ENCODE measurements at places on chromosomes 16 and 17.

DNA sequence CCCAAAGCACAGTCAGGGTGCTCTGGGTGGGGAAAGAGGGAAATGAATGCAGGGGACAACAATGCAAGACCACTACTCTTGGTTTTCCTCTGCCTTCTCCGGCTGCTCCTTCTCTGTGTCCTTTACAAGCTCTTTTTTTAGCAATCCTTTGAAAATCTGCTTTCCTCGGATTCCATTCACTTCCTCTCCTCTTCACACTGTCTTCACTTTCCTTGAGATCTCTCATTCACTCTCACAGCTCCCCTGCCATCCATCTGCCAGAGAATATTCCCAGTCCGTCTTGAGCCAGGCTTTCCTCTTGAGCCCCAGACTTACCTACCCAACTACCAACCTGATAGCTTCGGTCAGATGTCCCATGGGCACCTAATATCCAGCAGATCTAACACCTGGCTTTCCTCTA lies 11.0 kb upstream of the SPOP start:
- DNase-seq, result no peak

DNA sequence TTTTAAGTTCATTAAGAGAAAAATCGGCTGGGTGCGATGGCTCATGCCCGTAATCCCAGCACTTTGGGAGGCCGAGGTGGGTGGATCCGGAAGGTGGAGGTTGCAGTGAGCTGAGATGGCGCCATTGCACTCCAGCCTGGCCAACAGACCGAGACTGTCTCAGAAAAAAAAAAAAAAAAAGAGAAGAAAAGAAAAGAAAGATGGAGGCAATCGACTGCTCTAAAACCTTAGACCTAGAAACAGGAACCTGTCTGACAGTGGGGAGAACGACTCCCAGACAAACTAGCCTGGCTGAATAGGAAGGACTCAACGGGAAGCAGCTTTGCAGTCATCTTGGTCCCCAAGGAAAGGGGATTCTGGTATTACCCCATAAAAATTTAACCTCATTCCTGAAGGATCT lies 13.7 kb downstream of the MRC2 start:
- no peak for DNase-seq

GRCh38 chr16:78516006-78516736 lies 416.7 kb downstream of the WWOX start:
- no peak for DNase-seq

GRCh38 chr17:3157218-3157617 lies 29.9 kb upstream of the OR1G1 start:
- no peak for DNase-seq

- no peak for DNase-seq
Measured at GRCh38 chr17:74474043-74474792, 7.8 kb downstream of the CD300A start.

GRCh38 chr16:19083670-19084069 lies 16.3 kb downstream of the COQ7 start:
- DNase-seq, result no peak

GRCh38 chr16:16045296-16045695 lies 95.9 kb downstream of the ABCC1 start:
- no peak for DNase-seq
